ENCODE measurements at places on chromosomes 4 and X. TPM values are rescaled to one million over a fixed set of nuclear protein-coding genes. Genes with fewer than 3 reads are reported as not detected.

TEX13D gene
- total RNA-seq, result not detected

ZBED1 gene
- total RNA-seq, result 29.4 TPM

ETNPPL gene
- 0.10 TPM for total RNA-seq

ETDB gene
- not detected for total RNA-seq

GPRASP1 gene
- total RNA-seq, result 0.30 TPM

AR gene
- 3.8 TPM for total RNA-seq

GPAT3 gene
- 50.5 TPM for total RNA-seq

ATP2B3 gene
- 0.08 TPM for total RNA-seq

KCTD8 gene
- total RNA-seq, result not detected

PDGFC gene
- 2.5 TPM for total RNA-seq

ARSJ gene
- total RNA-seq, result 4.6 TPM

PCDH18 gene
- not detected for total RNA-seq

CFAP47 gene
- total RNA-seq, result not detected

WDR13 gene
- 49.7 TPM for total RNA-seq

SCML2 gene
- 7.2 TPM for total RNA-seq

RASGEF1B gene
- 0.25 TPM for total RNA-seq

ZNF711 gene
- 1.1 TPM for total RNA-seq

ZDHHC15 gene
- total RNA-seq, result not detected

ADH7 gene
- not detected for total RNA-seq

C4orf54 gene
- not detected for total RNA-seq

RPS6KA6 gene
- total RNA-seq, result 6.1 TPM

LAMP2 gene
- total RNA-seq, result 103 TPM

HOPX gene
- not detected for total RNA-seq

NLGN3 gene
- 1.0 TPM for total RNA-seq

ZFYVE28 gene
- total RNA-seq, result 2.5 TPM

All from A549 treated with RU486 at 1 μM for 4 hours (cell line).